ENCODE measurements at places on chromosomes 4 and X.

- peak; percentile 81 for DNase-seq
These were observed 47.9 kb downstream of the FAM13A start for GRCh38 chr4:89009115-89009514.

DNA sequence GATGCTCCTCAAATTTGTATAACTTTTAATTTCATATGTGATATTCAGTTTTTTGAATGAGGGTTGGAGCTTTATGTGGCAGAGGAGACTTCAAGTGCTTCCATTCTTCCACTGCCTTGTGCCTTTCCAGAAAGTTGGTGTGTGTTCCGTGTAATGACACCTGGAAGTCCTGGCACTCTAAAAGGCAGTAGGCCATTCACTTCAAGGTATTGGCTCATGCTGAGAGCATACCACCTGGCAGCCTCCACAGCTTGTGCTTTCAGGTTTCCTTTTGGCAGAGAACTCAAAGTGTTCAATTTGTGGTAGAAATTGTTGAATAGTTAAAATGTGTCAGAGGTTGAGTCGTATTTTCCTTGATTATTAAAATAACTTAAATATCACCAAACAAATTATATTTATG is 49.6 kb downstream of the GRIA2 start:
- no peak for DNase-seq

- no peak for DNase-seq
These were observed 6.2 kb upstream of the ARHGAP10 start for GRCh38 chr4:147725673-147726072.

DNA sequence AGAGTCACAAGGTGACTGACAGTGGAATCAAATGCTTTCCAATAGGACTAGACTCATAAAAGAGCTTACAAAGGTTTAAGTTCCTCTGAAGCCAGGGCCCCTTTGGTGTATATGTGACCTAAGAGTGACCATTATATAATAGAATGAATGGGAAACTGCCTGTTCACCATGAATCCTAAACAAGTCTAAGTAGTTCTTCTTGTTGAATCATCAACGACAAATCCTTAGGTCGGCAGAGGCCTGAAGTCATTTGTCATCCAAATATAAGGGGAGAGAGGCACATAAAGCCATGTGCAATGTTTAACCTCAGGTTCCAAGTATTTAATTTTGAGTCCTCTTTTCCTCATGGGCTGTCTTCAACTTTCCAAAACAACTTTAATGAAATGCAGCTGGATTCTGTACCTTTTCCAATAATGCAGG is 122.4 kb downstream of the RASL11B start:
- no peak for DNase-seq

DNA sequence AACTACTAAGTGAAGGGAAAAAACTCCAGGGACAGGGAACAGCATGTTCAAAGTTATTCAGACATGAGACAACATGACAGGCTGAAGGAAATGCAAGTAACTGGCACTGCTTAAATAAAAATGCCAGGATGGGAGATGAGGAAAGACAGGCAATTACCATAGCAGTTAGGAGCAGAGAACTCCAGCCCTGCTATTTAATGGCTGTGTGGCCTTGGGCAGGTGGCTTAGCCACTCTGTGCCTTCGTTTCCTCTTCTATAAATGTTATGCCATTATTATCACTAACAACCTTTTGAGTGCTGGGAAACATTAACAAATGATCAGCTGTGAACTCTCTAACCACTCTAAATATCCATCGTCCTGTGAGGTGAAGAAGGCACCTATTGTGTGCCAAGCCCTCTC is 32.7 kb downstream of the PROM1 start:
- no peak for DNase-seq

Measured in NCI-H82 (cell line).